Stimulated activated CD8-positive, alpha-beta memory T cell treated with anti-CD3 and anti-CD28 coated beads, Interleukin-2, amount 100 ng/mL, for 1 hour (primary cell): ENCODE measurements at places on chromosomes 13 and 19.
A peak's percentile ranks its signal among the peaks of the same experiment; 100 is the strongest.

DNA sequence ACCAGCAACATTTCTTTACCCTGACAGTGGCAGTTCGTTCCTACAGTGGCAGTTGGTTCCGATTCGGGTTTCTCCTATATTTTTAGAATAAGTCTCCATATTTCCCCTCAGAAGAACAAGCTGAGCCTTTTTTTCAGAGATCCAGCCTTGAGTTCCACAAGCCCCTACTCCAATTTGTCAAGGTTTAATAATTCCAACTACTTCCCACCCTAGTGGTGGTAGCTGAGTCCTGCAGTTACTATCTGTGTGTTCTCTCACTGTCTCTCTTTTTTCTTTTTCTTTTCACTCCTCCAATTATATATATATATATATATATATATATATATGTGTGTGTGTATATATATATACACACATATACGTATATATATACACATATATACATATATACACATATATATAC is 1347.3 kb downstream of the PCDH9 start:
- no peak for DNase-seq

DNA sequence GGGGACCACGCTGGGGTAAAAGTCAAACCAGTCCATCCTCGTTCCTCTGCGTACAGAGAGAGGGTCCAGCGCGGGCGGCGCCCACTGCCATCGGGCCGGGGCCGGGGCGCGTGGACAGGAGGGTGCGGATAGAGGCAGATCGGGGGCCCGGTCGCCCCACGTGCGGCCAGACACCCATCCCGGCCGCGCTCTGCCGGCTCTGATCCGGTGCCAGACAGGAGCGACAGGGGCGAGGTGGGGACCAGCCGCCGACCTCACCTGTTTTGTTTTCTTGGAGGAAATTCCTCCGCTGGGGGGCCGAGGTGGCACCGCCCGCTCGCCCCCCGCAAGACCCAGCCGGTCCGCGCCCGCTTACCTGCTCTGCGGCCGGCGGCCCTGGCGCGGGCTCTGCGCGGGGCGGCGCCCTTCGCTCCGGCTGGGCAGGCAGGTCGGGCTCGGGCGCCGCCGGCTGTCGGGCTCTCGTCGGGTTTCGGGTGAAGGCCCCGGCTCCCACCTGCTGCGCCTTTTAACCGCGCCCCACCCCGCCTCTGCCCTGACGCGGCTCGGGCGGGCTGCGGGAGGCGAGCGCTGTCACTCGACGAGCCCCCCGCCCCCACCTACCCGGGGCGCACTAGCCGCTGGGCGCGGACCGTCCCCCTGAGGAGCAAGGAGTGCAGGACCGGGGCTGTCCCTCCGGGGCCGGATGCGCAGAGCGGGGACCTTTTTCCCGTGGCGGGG is at the start of gene GJB6:
TSS of gene GJB6 (minus strand) at position 481 of the 717 bp plus-strand sequence. CDS start 8,839 bp downstream, outside the sequence.
- peak; percentile 11 for DNase-seq

DNA sequence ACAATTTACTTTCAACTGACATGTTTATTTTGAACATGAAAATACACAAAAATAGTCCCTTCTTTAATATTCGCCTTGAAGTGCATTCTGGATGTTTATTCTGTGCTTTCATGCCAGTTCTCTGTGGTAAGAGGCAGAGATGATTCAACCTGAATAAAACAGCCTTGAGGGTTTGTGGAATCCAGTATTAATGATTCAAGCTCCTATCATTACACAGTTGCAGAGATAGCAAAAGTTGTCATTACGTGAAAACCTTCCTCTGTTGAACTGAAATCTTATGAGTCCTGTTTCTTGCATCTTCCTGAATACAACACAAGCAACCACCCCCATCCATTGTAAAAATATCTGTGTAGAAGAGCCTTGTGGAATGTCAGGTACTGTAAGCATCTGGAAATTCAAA is 142.3 kb upstream of the HTR2A start:
- no peak for DNase-seq

DNA sequence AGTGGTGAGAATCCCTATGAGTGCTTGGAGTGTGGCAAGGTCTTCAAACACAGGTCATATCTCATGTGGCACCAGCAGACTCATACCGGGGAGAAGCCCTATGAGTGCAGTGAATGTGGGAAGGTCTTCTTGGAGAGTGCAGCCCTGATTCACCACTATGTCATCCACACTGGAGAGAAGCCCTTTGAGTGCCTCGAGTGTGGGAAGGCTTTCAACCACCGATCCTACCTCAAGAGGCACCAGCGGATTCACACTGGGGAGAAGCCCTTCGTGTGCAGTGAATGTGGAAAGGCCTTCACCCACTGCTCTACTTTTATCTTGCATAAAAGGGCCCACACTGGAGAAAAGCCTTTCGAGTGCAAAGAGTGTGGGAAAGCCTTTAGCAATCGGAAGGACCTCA is 18.7 kb upstream of the AURKC start:
- DNase-seq: no peak

GRCh38 chr13:97076898-97077297 is 82.6 kb upstream of the OXGR1 start:
- DNase-seq: no peak

DNA sequence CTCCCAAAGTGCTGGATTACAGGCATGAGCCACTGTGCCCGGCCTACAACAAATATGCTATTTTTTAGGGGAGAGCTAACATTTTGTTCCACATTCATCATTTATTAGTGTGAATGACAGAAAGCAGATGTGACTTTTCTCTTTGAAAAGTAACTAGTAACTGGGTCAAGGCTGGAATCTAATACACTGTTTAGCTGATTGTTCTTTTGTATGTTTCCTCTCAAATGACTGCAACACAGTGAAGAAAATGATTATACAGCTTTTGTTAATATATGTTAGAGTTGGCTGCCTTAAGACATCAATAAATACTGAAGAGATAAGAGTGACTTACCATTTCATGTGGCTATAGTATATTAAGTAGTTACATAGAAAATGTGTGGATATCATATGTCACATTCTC is 27.0 kb downstream of the MTRF1 start:
- DNase-seq: no peak

- DNase-seq: no peak
These were observed 45.3 kb downstream of the NFIC start for GRCh38 chr19:3411636-3412035.

DNA sequence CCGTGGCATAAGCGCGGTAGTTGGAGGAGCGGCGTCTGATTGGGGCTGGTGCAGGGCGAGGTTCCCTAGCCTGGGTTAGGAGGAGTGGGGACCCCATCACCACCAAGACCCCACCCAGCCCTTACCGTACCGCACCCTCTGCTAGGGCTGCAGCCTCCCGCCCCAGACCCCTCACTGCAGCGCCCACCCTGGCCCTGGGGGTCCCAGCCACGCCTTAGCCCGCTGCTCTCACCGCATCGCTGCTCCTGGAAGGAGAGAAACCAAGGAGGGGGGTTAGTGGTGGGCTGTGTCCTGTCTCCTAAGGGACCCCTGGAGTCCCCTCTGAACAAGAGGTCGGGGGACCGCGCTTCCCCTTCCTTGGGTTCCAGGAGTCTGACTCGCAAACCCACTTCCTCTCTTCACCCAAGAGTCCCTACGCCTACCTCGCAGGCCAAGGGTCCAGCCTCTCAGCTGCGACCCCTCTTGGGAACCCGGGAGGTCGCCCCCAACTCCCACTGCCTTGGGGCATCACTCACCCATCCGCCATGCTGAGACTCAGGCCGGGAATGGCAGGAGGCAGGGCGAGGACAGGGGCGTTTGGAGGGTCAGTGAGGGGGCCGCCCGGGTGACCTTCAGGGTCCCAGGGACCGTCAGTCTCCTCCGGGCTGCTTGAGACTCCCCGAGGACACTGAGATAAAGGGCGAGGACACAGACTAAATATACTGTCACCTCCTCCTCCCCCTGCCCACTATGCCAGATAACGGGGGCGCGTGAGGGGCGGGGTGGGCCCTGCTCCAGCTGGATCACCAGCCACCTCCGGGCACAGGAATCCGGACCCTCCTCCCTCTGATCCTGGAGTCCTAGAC is at the start of gene TNNI3:
TSS of gene TNNI3 (minus strand) at position 669 of the 845 bp plus-strand sequence. CDS start at position 526, 143 bp downstream.
- DNase-seq: no peak

DNA sequence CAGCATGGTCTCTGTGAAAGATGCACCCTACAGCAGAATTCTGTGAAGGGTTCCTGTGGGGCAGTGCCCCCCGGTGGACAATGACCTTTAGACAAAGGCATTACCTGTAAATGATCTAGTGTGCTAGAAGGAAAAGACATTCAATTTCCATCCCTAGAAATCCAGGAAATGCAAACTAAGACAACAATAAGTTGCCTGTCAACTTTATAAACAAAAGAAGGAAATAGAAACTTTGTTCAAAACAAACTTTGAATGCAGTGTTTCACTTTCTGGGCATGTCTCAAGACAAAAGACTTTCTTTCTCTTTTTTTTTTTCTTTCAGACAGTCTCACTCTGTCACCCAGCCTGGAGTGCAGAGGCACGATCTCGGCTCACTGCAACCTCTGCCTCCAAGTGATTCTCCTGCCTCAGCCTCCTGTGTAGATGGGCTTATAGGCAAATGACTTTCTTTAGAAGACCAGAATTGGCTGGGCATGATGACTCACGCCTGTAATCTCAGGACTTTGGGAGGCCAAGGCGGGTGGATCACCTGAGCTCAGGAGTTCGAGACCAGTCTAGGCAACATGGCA is 15.5 kb downstream of the TEX101 start:
- no peak for DNase-seq

DNA sequence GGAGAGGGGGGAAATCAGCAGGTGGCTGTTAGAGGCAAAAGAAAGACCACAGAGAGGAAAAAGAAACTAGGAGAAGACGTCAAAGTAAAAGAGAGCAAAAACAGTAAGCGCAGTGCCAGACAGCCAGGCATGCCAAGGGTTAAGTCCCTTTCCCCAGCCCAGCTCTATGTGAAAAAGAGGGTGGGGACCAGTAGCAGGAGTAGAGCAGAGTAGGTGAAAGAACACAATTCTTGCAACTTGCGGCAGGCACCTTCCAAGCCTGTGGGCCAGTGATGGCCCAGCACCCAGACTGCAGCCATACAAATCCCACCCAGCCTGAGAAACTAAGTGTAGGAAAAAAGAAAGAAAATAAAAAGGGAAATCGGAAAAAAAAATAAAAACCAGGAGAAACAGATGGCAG is 64.2 kb upstream of the ZNF85 start:
- DNase-seq: no peak

- DNase-seq: no peak
These were observed 676.7 kb upstream of the SPRY2 start for GRCh38 chr13:81017513-81018152.

DNA sequence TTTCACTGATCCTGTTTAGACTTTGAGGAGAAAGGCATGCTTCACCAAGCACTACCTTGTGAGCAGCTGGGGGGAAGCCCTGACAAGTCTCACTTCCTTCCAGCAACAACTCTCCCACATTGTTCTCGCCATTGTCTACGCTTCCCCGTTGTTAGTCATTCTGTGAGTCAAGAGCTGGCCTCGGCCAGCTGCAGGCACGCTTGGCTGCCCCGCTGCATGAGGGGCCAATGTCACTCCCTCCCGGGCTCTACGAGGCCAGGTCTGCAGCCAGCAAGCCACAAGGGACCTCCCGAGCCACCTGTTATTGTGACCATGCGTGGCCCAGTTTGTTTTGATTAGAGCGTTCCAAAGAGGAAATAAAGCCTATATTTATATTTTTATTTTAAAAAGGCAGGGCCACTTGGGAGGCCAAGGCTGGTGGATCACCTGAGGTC is 220.9 kb downstream of the FOXO1 start:
- no peak for DNase-seq

- DNase-seq: peak; percentile 39
These were observed 14.9 kb downstream of the ARID3A start for GRCh38 chr19:940591-941291.

- DNase-seq: no peak
These were observed 744 bp upstream of the ZNF584 start for GRCh38 chr19:58407658-58408151.

DNA sequence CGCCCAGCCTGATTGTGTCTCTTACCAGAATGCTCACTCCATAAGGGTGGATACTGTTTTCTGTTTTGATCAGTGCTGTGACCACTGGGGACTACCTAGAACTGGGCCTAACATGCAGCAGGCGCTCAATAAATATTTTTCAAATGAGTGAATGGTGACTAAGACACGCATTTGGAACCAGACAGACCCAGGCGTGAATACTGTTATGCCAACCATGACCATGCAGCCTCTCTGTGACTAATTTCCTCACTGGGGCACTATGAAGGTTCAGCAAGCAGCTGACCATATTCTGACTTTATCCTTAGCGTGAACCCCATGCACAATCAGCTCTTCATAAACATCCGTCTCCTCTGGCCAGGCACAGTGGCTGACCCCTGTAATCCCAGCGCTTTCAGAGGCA is 13.0 kb upstream of the SPC24 start:
- no peak for DNase-seq

DNA sequence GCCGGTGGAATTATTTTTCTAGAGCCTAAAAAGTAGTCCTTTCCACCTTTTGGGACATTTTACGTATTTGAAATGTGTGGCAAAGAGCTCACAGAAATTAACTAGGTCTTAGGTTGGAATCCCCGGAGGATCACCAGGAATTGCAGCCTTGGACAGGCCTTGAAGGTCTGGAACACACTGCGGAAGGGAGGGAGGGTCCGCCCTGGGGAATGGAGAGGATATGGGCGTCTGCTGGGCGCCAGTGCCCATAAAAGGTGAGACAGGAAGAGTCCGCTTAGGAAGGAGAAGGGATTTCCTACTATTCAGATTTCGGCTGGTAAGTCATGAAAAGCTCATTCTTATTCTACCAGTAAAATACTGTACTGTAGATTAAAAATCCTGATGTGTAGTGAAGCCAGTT is 111.9 kb downstream of the COL4A2 start:
- DNase-seq: no peak

- DNase-seq: no peak
These were observed 25.6 kb upstream of the GARRE1 start for GRCh38 chr19:34228762-34229161.

- DNase-seq: no peak
These were observed 362.4 kb downstream of the KCTD12 start for GRCh38 chr13:76523740-76524340.

- no peak for DNase-seq
These were observed 226.3 kb downstream of the SLC7A1 start for GRCh38 chr13:29369060-29369743.
